ENCODE measurements at places on chromosomes 6 and 20.

GRCh38 chr6:107989166-107990094 lies 31.4 kb upstream of the SEC63 start:
- no peak for DNase-seq

DNA sequence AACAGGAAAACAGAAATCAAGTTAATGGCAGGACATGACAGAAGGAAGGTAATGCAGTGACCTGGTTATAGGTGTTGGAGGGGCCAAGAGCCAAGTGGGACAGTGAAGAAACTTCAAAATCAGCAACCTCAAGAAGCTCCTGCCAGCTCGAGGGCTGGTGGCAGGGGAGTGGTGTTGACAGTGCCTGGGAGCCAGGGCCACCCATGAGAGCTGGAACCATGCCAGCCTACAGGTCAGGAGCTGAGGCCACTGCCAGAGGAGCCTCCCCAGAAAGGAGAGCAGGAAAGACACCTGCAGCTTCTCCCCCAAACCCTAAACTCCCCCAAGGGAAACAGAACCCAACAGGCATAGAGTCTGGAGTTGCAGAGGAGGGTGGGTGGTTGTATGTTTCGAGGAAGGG lies 262.1 kb downstream of the LRFN2 start:
- no peak for DNase-seq

DNA sequence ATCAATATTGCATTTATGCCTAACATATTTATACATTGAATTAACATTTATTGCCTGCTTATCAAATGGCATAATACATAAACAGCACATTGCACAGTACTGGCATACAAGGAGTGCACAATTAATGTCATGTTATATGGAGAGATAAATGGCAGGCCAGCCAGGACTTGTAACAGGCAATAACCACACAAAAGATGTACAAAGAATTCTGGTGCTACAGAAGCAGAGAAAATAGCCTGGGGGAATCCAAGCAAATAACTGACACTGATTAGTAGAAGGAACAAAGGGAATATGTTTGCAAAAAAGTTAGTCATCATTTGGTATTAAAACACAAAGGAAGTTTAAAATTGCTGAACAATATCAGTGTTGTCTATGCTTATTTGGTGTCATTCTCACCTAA lies 27.3 kb downstream of the COL21A1 start:
- no peak for DNase-seq

DNA sequence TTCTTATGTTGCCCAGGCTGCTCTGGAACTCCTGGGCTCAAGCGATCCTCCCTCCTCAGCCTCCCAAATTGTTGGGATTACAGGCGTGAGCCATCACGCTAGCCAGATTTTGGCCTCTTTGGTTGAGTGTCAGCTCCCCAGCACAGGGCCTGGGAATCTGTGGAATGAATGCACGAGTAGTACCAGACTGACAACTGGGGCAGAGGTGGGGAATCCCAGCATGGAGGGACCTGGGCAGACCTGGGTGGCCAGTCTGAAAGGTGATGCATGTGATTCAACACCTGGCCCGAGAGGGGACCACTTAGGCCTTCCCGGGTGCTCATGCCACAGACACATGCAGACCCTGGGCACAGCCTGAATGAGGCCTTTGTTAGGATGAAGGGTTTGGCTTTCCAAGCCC lies 19.0 kb upstream of the TFAP2C start:
- no peak for DNase-seq

DNA sequence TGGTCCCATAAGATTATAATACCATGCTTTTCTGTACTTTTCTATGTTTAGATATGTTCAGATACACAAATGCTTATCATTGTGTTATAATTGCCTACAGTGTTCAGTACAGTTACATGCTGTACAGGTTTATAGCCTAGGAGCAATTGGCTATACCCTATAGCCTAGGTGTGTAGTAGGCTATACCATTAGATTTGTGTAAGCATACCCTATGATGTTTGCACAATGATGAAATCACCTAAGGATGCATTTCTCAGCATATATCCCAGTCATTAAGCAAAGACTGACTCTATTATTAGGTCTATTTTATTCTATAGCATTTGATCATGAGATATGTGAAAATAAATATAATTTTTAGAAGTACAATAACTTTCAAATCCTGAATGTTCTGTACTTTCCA lies 36.6 kb downstream of the HCRTR2 start:
- DNase-seq: no peak

DNA sequence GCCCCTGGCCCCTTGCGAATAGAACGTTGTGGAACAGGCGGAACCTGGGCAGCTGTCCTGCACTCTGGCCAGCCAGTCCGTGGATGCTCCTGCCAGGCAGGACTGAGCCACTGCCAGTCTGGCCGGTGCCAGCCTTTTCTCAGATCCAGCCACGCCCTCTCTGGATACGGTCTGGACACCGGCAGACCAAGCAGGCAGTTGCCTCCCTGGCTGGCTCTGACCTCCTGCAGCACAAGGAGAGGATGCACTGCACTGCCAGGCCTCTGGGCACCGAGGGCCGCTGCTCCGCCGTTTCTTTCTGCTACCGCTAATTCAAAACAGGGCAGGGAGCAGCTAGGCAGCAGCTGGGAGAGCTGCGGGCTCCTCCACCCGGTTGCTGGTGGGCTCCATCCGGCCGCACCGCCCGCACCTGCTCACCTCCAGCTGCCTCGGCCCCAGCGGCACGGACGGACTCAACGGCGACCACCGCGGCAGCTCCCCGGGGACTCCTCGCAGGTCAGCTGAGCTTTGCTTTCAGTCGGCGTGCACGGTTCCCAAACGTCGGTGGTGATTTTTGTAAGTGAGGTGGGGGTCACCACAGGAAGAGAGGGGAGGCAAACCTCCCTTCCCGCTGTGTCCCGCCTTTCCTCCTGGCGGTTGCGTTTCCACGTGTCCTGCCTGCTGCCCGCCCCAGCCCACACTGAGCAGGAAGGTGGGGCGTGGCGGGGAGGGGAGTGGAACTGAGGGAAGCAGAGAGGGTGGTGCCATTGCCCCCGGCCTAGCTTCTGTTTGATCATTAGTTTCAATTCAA lies 30.3 kb upstream of the AFDN start:
- DNase-seq: no peak

DNA sequence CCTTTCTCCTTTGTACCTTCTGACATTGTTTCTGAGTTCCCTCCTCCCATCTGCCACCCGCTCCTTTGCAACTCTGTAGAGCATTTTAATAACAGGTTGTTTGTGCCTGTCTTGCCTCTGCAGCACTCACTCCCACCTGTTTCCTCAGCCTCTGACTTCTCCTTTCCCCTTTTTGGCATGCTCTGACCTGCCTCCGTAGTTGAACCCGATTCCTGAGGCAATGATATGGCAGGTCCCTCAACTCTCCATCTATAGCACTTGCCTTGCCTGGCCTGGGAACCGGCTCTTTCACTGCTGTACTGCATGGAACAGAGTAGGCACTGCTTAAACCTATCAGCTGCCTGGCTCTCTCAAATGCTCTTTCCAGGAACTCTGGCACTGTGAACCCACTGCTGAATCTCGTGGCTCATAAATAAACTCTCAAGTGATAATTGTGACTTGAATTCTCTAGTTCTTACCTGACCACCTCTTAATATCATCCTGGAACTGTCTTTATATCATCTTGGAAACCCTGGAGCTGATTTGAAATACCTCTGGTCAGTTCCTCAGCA lies 50.3 kb downstream of the UTRN start:
- no peak for DNase-seq

DNA sequence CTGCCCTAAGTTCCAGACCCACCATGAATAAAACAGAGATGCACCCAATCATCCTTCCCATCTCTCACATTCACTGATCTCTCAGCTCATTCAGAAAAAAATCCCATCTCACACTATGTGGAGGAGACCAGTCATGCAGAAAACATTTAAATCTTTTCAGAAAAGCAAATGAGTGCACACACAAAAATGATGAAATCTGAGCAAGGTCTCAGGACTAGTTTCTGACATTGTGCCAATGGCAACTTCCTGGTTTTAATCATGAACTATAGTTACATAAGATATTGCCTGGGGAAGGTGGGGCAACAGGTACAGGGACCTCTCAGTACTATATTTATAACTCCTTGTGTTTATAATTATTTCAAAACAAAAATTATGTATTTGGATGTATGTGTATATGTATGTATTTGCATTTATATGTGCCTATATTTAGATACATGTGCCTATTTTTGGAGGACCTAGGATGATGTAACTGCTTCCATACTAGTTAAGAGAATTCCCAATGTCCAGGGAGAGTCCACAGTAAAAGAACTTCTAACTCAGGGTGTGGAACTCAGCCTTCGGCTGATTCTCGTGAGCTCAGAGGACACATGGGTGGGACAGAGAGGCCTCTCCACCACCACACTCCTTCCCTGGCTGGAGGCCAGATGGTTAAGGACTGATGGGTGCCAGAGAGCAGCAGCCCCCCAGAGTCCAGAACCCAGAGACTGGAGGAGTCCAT lies 71.7 kb upstream of the MAP3K4 start:
- no peak for DNase-seq

GRCh38 chr6:20608356-20608755 lies 74.1 kb downstream of the CDKAL1 start:
- DNase-seq: no peak

DNA sequence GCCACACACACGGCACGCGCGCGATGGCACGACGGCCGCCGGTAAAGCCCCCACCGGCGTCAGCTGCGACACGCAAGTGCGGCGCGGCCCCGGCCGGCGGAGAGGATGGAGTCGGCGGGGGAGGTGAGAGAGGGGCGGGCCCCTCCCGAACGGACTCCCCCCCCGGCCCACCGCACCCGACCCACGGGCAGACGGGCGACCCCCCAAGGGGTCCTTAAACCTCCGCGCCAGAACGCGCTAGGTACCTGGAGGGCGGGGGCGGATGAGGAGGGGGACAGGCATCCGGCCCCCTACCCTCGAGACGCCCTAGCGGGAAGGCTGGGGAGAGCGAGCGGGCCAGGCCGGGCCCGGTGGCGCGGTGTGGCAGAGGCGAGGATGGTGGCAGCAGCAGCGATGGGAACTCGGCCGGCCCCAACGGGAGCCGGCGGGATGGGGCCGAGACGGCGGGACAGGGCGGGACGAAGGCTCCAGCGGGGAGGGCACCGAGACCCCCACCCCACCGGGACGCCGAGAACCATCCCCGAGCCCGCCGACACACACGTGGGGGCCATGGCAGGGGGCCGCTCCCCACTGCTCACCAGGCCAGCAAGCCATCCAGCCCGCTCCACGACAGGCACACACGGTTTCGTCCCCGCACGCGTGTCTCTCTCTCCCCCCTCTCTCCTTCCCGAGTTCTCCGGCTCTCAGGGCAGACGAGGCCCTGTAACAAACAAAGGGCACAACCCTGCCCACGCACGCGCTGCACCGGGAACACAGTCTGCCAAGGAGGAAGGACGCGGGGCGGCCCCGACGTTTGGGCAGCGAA lies 1515.4 kb upstream of the DEFB115 start:
- no peak for DNase-seq

GRCh38 chr20:57470666-57471495 lies 54.1 kb downstream of the CTCFL start:
- no peak for DNase-seq

All from ACHN (cell line).